NCI-H510A (cell line): ENCODE measurements at places on chromosomes 16 and 17.

GRCh38 chr17:68305142-68305541 is 13.8 kb downstream of the ARSG start:
- no peak for DNase-seq

DNA sequence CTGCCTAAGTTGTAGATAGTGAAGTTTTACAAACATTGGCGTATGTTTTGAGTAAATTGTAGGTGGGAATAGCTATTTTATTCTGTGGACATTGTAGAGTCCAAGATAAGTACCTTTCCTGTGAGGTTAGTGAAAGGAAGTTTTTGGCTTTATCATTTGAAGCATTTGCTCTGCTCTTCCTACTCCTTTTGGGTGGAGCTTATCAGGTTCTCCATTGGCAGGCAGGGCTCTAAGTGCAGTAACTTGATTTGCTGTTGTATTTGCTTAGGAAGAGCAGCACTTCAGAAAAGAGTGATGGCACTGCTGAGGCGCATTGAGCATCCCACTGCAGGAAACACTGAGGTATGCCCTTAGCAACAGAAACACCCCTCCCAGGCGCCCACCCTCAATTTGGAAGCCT is 70.1 kb downstream of the OMG start:
- DNase-seq, result no peak

- DNase-seq, result no peak
Measured at GRCh38 chr16:51409001-51409675, 258.1 kb upstream of the SALL1 start.

DNA sequence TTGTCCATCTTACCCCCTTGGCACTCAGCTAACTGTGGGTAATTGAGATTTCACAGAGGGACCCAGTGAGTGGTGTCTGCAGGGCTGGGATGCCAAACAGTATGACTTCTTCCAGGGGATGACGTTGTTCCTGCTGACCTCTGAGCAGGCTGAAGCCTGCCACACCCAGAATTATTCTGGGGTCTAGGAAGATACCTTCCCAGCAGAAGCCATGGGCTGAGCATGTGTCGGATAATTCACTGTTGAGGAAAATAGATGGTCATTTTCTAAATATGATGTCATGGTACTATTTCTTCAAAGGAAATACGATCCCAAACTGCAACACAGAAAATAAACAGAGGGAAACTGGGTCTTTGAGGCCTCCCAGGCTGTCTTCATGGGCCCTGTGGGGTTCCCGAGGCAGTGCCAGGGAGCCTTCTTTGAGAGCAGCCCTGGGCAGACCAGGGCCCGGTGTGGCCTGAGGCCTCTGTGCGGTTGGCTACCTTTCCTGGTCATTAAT is 17.4 kb downstream of the WNT9B start:
- no peak for DNase-seq

DNA sequence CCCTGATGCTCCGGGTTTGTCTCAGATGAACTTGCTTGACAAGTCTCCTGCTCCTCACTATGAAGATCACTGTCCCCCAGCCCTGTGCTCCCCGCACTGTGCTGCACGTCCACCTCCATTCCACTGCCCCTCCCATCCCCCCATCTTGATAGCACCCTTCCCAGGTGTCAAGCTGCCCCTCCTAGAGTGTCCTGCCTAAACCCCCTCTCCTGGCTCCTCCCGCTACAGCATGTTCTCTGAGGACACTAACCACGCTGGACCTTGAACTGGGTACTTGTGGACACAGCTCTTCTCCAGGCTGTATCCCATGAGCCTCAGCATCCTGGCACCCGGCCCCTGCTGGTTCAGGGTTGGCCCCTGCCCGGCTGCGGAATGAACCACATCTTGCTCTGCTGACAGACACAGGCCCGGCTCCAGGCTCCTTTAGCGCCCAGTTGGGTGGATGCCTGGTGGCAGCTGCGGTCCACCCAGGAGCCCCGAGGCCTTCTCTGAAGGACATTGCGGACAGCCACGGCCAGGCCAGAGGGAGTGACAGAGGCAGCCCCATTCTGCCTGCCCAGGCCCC is 18.5 kb downstream of the DEXI start:
- no peak for DNase-seq

GRCh38 chr17:44187131-44187899 is 543 bp downstream of the TMUB2 start:
- no peak for DNase-seq

- no peak for DNase-seq
Measured at GRCh38 chr16:79150151-79150550, 450.4 kb downstream of the MAF start.

- no peak for DNase-seq
Measured at GRCh38 chr17:31877341-31877740, 18.3 kb upstream of the COPRS start.

DNA sequence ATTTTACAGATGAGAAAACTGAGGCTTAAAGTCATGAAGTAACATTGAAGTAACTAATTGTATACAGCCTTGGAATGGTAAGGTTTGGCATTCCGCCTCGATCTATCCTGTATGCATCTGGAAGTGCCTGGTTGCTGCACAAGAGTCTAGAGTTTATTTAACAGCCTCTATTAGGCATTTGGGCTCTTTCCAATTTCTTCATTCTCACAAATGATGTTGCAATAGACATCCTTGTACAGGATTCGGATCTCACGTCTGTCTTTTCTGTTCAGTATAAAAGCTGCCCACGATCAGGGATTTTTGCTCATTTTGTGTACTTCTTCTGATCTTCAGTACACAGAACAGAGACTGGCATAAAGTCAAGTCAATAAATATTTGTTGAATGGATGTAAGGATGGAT is 100.5 kb downstream of the AIPL1 start:
- DNase-seq, result no peak

GRCh38 chr17:56979091-56979480 is 1.2 kb downstream of the SCPEP1 start:
- DNase-seq, result no peak

- no peak for DNase-seq
Measured at GRCh38 chr17:68539548-68540467, 27.6 kb downstream of the PRKAR1A start.

- DNase-seq, result peak; percentile 65
Measured at GRCh38 chr16:85690469-85691064, 1.8 kb upstream of the GINS2 start.

- DNase-seq, result no peak
Measured at GRCh38 chr16:30142672-30143346, 19.8 kb upstream of the MAPK3 start.

DNA sequence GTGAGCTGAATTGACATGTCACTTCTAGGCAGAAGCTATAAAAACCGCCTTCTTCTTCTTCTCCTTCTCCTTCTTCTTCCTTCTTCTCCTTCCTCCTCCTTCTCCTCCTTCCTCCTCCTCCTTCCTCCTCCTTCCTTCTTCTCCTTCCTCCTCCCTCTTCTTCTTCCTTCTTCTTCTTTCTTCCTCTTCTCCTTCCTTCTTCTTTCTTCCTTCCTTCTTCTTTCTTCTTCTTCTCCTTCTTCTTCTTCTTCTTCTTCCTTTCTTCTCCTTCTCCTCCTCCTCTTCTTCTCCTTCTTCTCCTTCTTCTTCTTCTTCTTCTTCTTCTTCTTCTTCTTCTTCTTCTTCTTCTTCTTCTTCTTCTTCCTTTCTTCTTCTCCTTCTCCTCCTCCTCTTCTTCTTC is 4.8 kb upstream of the FBXL19 start:
- DNase-seq, result no peak

DNA sequence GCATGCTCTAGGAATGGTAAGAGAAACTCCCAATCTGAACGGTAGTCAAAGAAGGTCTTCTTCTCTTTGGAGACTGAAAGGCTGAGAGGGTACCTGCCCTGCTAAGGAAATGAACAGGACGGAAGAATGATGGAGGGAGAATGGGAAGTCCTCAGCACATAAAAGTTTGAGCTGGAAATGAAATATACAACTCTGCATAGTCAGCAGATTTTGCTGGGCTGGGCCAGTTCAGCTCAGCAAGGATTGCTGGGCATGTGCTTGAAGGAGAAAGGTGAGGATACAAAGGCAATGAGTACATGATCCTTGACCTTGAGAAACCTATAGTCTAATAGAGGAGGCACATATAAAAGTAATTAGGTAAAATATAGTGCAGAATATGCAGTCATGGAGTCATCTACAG is 669.3 kb downstream of the MAF start:
- DNase-seq, result no peak
